ENCODE measurements at places on chromosomes 4 and X.

DNA sequence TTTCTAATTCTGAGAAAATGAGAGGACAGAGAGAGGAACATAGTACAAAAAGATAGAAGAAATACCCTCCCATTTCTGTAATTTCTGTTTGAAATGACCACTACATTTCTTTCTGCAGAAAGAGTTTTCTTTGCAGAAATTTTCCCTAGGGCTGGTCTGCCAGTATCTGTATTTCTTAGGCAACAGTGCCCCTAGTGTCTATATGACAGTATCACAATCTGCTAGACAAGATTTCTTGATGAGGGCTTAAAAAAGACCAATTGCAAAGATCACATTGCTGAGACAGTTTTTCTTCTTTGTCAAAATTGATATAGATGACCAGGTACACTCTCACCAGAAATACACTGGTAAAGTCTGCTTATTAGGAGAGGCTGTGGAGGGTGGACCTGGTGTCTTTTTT, 81.0 kb upstream of the ZDHHC15 start:
- DNase-seq = no peak

DNA sequence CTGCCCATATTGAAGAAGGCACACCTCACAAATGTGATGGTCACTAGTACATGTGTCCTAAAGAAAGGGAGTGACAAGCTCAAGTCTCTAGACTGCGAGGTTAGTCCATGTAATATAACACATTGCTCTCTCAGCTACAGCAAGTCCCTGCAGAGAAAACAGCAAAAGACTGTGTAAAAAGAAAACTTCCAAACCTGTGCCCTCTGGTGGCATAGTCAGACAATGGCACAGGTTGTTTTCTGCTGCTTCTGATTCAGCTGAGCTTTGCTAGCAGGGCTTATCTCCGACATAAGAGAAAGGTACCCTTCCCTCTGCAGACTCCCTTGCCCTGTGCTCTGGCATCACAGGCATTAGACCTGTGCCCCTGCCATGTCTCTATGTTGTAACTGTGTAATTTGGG, 1.4 kb upstream of the SERPINA7 start:
- no peak for DNase-seq

DNA sequence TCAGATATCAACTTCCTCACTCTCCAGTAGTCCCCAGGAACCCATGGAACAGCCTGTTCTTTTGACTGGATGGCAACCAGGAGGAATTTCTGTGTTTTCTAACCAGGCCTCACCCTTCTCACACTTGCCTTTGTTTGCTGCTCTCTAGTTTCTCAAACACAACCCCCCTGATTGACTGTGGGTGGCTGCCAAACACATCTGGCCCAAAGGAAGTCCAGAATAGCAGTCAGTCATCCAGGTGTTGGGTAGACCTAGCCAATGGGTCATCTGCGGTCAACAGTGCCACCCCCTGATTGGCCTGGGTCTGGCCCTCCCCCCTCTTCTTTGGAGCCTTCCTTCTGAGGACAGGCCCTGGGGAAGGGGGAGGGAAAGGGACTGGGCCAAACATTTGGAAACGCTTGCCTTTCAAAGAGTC, 53.7 kb downstream of the MSX1 start:
- no peak for DNase-seq

- no peak for DNase-seq
These were observed 81.8 kb downstream of the FRYL start for GRCh38 chr4:48698029-48698971.

GRCh38 chrX:134982748-134983147, 8.0 kb upstream of the SMIM10 start:
- no peak for DNase-seq

DNA sequence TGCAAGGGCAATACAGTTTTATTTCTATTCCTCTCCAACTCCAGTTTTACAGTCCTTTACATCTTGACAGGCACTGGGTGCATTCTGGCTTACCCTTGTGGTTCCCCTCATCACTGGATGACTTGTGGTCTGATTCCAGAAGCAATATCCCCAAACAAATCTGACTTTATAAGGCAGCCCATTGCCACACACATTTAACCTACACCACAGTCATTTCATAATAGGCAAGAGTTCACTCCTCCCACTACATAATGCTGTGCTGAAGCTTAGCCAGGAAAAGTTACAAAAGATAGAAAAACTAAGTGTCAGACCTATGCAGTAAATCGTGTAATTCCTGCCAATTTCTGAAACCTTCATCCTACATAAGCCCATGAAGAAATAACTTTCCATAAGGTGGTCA, 82.9 kb upstream of the MID1IP1 start:
- DNase-seq = no peak

- DNase-seq = no peak
These were observed 39.9 kb downstream of the DCX start for GRCh38 chrX:111372086-111372485.

DNA sequence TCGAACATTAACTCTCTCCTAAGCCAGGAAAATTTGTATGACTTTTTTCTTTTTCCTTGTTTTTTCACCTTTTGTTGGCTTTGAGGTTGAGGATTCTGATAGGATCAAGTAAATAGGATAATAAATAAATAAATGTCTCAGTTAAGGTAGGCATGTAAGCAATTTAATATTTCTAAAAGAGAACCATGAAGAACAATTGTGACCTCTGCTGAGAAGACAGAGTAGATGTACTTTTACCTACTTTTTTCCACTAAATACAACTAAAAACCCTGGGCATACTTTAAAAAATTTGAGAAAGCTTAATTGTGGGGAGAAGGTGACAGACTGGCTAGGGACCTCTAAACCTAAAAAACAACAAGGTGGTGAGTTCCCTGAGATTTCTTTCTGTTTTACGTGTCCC, 31.6 kb upstream of the CLNK start:
- no peak for DNase-seq

- DNase-seq = no peak
These were observed 14.8 kb upstream of the PABPC4L start for GRCh38 chr4:134216411-134216810.

- no peak for DNase-seq
These were observed 145.9 kb downstream of the IRS4 start for GRCh38 chrX:108590496-108590895.

GRCh38 chr4:89800012-89800516, 36.9 kb downstream of the SNCA start:
- DNase-seq = no peak

GRCh38 chr4:77310931-77311330, 153.9 kb downstream of the CCNG2 start:
- DNase-seq = no peak

DNA sequence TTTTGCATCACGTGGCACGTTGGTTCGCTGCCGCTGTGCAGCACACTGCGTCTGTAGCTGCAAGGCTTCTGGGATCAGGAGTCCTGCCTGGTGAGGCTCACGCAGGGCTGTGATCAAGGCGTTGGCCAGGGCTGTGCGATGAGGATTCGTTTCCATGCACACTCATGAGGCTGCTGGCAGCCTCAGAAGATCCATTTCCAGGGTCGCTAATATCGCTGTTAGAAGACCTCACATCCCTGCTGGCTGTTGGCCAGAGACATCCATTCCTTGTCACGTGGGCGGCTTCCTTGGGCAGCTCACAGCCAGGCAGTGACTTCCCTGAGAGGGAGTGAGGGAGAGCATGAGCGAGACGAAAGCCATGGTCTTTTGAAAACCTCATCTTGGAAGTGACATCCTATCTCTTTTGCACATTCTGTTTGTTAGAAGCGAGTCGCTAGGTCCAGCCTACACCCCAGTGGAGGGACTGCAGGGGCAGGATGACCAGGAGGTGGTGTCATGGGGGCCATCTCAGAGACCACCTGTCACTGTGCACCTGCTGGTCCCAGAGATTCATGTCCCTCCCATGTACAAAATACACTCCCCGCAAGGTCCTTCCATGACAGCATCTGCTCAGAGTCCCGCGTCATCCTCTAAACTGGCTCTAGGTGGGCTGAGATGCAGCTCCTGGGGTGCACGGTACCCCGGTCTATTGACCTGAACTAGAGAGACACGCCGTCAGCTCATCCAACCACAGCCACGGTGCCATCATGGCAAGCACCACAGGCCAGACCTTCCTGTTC, 12.2 kb downstream of the RGS12 start:
- no peak for DNase-seq

- DNase-seq = no peak
These were observed 1318.5 kb downstream of the STIM2 start for GRCh38 chr4:28179126-28179525.

DNA sequence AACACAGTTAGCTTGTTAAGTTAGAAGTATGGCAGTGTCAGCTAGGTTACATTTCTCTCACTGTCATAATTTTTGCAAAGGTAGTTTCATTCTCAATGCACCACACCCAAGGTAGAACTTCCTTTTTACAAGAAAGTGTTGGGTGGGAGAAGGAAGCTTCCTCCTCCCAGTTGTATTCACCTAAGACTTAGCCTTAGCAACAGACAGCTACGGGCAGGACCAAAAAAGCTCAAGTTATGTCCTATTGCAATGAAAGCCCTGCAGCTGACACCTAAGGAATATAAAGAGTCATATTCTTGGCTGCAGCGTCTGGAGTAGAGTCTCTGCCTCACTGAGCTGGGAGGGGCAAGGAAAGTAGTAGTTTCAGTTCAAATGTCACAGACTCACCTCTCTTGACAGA, 25.1 kb upstream of the PRDM8 start:
- no peak for DNase-seq

GRCh38 chr4:78689261-78689660, 86.9 kb upstream of the BMP2K start:
- DNase-seq = no peak

GRCh38 chr4:57249083-57249482, 138.9 kb upstream of the IGFBP7 start:
- no peak for DNase-seq

GRCh38 chr4:181376058-181376457, 867.1 kb upstream of the TENM3 start:
- DNase-seq = no peak

DNA sequence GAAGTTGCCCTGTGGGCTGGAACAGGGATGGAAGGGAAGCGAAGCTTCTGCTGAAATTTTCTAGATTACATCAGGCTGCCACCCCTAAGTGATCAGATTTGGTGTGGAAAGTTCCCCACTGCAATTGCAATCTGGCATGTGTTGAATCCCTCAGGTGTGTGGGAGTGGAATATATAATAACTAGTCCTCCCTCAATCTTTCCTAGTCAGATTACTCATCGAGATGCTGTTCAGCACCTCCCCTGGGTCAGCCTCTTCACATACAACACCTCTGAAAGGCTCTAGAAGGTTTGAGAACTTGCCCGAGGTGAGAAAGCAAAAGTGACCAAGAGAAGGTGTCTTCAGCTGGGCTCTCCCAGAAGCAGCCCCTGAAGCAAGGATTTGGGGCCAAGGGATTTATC, 336.8 kb downstream of the BCOR start:
- no peak for DNase-seq

GRCh38 chr4:38563707-38564495, 100.1 kb upstream of the KLF3 start:
- DNase-seq = no peak

- DNase-seq = no peak
These were observed 36.7 kb upstream of the HDAC8 start for GRCh38 chrX:72609313-72609712.

DNA sequence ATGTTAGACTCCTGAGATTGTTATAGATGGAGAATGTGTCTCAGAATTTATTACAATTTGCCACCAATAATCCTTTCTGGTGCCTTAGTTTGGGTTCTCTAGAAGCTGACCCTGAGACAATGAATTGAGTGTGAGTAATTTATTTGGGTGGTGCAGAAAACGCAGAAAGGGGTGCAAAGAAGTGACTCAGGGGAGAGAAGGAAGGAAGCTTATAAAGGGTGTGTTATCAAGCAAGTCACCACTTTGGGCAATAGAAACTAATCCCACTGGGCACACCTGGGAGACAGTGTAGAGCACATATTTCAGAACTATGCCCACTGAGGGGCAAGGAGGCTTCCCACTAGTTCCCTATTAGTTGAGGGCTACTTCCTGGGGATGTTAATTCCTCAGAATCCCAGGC, 320.6 kb downstream of the MID1IP1 start:
- no peak for DNase-seq

- no peak for DNase-seq
These were observed 67.7 kb downstream of the DCLK2 start for GRCh38 chr4:150145946-150146340.

GRCh38 chrX:23857363-23857762, 50.4 kb downstream of the APOO start:
- DNase-seq = no peak

DNA sequence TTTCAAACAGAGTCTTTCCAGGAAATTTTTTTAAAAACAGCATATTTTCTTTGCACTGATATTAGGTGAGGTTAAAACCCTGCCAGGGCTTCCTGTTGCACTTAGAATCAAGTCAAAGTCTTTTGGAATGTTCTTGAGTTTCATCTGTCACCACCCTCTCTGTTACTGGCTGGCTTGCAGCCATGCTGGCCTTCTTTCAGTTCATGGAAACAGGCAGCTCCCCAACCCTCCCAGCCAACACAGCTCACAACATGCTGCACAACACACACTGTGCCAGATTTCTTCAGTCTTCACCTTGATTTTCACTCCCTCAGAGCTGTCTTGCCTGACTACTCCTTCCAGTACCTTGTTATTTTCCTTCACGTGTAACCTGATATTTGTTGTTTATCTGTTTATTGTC, 129.5 kb downstream of the KCNIP4 start:
- no peak for DNase-seq

DNA sequence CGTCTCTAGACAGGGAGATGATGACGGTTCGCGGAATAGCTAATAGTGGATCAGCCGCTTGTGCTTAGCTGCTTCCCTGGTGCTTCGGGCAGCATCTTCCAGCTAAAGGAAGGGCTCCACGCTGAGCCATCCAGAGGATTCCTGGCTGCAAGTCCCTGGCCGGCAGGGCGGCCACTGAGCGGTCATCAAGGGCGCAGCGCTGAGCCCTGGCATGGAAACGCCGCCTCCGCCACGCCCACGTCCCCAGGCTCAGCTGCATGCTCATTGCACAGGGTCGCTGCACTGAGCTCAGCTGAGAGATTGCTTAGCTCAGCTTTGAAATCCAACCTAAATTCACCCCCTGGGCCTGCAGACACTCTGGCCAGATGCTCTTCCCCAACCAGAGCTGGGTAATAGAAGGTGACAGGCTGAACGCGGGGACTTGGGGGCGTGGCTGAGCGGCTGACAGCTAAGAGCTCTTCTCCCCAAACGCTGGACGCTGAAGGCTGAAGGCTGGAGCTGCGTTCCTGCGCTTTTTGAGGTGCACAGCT, 118.2 kb upstream of the KIT start:
- DNase-seq = no peak

DNA sequence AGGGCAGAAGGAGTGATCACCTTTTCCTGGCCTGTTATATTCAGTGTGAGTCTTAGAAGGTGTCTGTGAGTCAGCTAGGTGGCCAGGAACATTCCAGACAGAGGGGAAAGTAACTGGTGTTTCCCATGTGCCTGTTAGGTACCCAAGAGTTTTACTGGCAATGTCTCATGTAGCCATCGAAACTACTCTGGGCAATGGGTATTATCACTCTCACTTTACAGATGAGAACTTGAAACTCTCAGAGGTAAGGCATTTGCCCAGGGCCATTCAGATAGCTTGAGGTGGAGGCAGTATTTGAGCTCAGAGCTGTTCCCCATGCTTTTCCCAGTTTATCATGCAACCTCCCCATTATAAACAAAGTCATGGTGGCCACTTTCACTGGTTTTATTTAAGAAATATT, 80.4 kb upstream of the NHS start:
- DNase-seq = no peak

All from activated CD8-positive, alpha-beta memory T cell treated with anti-CD3 and anti-CD28 coated beads for 4 hours (primary cell).